ENCODE measurements at places on chromosomes 6 and 20.

DNA sequence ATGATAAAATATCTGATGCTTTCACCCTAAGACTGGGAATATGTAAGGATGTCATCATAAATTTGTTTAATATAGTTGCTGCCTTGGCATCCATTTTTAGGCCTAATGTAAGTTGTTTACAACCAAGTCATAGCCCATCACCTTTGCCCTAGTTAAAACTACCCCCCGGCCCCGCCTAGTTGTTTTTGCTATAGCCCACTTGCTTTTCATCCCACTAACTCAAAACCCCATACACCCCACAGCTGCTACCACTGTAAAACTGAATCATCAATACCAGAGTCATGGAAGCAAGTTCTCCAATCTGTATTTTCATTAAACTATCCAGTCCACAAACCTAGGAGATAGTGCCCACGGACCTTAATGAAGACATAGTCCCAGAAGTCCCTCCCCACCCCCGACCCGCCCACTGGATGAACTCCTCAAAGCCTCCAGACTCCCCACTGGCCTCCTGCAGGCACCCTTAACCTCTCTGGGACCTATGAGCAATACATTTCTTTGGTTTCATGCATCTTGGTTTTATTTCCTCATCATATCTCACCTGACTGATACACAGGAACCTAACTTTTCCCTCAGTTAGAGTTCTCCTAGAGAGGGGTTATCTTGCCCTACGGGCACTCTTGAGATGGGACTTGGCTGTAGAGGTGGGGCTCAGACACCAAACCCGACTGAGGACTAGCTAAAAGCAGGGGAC lies 12.5 kb upstream of the ZDHHC14 start:
- no peak for DNase-seq

- DNase-seq, result no peak
Observed at GRCh38 chr6:45427726-45428125, 50.0 kb upstream of the SUPT3H start.

DNA sequence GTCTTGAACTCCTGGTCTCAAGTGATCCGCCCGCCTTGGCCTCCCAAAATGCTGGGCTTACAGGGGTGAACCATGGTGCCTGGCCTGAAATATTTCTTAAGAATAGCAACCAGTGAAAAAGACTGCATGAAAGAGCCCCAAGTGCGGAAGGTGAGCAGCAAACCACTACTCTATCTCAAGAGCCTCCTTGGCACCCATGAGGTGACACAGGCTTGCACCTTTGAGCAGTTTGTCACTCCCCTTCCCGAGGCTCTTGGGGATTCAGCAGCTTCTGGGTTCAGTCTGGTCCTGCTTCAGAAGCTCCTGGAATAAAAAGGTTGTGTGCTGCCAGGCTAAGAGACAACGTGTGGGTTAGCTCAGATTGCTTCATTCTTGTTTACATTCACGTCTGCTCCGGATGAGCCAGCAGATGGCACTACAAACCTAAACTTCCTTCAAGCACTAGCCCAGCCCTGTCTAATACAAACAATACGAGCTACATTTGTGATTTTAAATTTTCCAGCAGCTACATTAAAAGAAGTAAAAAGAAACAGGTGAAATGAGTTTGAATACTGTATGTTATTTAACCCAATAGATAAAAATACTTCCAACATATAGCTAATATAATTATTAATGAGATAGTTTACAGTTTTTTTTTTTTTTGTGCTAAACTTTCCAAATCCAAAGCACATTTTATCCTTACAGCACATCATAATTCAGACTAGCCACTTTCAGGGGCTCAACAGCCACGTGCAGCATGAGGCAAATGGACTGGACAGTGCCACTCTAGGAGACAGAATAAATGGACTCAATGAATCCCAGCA lies 46.2 kb downstream of the GJA10 start:
- DNase-seq, result peak; percentile 72

GRCh38 chr6:88728756-88729155 lies 234.7 kb downstream of the RNGTT start:
- DNase-seq, result no peak

- DNase-seq, result no peak
Observed at GRCh38 chr6:135504734-135505133, 7.2 kb upstream of the AHI1 start.

- no peak for DNase-seq
Observed at GRCh38 chr6:146106532-146106931, 77.7 kb downstream of the GRM1 start.

- no peak for DNase-seq
Observed at GRCh38 chr6:85124472-85125354, 325.2 kb upstream of the NT5E start.

GRCh38 chr6:44012078-44012493 lies 115.2 kb downstream of the MRPL14 start:
- DNase-seq, result no peak

- no peak for DNase-seq
Observed at GRCh38 chr6:33609528-33609927, 11.6 kb upstream of the ITPR3 start.

DNA sequence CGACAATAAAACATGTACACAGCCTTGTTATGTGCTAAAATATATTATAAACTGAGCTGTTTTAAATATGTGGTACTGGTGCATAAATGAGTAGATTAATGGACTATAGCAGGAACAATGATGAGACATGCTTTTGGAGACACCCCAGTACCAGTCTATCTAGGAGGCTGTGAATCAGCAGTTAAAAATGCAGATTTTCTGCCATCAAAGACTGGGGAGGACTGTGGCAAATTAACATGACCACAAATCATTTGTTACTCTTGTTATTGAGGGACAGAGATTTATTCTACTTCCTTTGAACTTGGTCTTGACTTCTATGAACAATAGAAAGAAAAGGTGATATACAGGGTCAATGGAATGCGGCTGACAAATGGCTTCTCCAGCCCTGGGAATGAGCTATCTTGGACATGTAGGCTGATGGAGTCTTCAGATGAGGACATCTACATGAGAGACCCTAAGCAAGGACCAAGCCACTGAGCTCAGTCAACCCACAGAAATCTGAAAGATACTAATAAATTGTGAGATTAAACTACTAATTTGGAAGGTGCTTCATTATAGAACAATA lies 551.7 kb upstream of the GJE1 start:
- no peak for DNase-seq

GRCh38 chr6:151284548-151285017 lies 44.8 kb downstream of the AKAP12 start:
- no peak for DNase-seq
